ENCODE measurements at places on chromosomes 1 and 21.

DNA sequence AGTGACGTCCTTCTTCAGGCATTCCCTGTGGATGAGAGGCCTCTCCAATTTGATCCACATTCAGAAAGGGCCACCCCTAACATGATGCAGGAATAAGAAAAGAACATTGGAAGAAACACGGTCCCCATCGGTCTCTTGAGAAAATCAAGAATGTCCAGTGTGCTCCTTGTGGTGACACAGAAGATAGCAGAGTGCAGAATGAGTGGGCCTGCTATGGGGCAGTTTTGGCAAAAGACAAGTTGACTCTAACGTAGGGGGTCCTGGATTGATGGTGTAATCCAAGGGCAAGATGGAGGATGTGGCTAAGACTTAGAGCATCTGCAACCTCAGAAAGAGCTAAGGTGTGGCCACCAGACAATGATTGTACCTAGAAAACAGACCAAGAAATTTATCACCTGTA, 45.1 kb upstream of the COP1 start:
- no peak for DNase-seq

- DNase-seq = no peak
These were observed 714.1 kb upstream of the CHRM3 start for GRCh38 chr1:238672262-238672661.

GRCh38 chr1:160916666-160917065, 31.7 kb upstream of the ITLN1 start:
- DNase-seq = no peak

- no peak for DNase-seq
These were observed 363.8 kb upstream of the PKN2 start for GRCh38 chr1:88320291-88320690.

- DNase-seq = no peak
These were observed 40.3 kb downstream of the SPAG17 start for GRCh38 chr1:118144684-118145083.

GRCh38 chr1:224710196-224710595, 94.1 kb downstream of the CNIH3 start:
- no peak for DNase-seq

DNA sequence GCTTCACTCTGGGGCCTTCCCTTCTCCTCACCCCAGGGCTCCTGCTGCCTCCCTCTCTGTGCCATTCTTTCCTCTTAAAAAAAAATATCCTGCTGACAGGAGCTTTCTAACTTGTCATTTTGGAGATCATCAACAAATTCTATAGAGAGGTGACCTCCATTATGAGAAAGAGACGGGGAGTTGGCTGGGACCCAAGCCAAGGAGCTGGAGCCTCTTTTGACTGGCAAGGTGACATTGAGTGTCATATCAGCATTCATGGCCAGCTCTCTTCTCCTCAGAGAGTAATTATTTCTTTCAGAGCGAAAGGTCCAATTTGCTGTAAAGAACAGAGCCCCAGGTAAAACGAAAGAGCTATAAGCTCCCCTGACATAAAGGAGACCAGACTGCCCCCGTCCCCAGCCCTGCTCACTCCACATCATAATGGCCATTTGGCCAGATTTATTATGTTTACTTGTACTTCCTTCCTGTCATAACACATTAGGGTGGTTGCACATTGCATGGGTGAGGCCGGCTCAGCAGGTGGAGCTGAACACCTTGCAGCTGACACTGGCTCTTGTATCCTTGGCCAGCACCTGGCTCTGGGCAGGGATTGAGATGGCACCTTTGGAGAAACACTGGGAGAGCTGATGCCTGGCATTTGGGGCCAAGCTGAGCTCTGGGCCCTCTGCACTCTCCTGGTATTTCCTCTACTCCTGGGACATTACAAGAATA, 404.0 kb upstream of the VAMP3 start:
- no peak for DNase-seq

DNA sequence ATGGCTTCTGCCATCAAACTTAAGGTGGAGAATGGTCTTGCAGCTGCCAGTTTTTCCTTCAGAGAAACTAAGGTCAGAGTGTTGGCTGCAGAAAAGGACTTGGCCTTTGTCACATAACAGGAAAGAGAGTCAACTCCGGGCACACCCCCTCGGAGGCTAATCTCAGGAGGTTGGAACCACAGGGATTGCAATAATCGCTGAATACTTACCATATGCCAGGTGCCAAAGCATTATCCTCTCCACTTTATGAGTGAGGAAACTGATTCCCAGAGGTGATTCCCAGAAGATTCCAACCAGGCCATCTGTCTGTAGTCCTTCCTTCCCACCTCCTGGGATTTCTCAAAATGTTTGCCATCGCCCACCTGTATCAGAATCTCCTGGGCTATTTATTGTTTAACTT, 54.0 kb downstream of the LACTBL1 start:
- DNase-seq = no peak

DNA sequence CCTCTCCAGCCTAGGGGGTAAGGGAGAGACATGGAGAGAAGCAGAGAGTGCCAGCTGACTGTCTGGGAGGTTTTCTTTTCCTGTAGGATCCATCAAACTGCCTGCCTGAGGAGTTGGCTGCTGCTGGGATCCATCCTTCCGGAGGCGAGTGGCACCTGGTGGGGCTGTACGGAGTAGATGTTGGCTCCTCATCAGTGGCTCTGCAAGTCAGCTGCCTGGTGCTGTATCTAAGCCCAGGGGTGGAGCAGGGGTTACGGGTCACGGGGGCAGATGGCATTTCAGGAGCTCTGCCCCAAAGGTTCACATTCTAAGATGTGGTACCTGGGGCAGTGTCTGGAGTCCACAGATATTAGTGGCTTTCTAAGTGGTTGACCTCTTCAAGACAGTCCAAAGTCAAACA, 128.0 kb downstream of the ACTL8 start:
- no peak for DNase-seq

- DNase-seq = no peak
These were observed 25.6 kb downstream of the SLX9 start for GRCh38 chr21:44965251-44966022.

- no peak for DNase-seq
These were observed 61.1 kb downstream of the SDC3 start for GRCh38 chr1:30847358-30847972.

DNA sequence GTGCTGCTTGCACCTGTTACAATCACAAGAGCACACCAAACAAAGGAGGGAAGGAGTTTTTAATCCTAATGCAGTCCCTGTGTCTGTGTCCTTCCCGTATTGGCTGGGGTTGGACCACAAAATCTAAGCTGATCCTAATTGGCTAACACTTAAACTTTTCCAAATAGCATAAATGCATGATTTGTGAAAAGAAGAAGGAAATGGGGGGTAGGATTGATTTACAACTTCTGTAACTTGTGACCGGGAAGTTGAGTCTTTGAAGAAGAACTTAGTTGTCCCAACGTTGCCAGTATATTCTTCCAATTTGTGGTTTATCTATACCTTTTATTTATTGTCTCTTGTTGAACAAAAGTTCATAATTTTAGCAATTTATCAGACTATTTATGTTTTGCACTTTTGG, 11.8 kb upstream of the IPP start:
- DNase-seq = no peak

DNA sequence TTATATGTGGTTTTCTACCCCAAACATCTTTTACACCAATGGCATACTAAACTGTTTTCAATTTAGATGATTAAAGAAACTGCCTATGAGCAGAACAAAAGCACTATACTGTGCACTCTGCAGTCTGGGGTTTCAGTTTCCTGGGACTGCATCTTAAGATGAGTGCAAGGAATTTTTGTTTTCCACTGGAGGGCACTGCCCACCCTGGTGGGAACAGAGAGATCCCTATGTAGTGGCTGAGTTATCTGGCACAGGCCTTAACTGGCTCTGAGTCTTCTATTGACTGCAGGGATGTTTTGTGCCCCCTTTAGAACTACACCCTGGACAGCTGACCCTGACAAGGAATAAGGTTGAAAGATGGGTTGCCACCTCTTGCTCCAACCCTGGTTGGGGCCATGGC, 12.0 kb downstream of the PROK1 start:
- DNase-seq = no peak

GRCh38 chr1:63322944-63323864, 837 bp downstream of the FOXD3 start:
- no peak for DNase-seq

DNA sequence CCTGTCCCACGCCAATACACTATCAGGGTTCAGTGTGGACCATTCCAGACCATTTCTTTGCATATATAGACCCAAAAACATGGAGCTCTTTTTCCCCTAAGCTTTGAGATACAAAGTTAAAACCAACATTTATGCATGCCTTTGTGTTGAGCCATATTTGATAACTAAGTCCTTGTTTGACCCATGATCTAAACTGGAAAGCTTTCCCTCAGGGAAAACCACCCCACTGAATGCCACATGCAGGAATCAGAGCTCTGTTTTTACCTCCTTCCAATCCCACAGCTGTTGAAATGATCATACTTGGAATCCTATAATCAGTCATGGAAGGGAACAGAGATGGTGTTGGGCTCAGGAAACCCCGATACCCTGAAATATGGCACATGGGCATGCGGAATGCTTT, 14.8 kb upstream of the SLC45A1 start:
- no peak for DNase-seq

DNA sequence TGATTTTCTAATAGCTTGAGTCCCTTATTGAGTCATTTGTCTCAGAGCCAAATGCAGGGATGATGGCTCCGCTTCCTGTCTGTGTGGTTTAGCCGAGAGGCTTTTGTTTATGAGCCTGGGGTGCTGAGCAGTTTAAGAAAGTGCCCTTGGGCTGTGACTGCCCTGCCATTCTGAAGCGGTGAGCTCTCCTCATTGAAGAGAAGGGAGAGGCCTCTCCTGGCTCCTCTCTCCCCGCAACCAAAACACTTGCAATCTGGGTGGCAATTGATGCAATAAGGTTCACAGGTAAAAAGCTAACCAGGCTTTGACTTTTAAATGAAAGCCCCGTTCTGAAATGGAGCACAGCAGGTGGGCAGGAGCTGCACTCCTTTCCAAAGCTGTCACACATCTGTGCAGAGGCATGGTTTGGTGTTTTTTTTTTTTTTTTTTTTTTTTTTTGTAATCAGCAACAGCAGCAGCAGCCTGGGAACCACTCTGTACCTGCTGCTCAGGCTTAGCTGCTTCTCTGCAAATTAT, 403.7 kb downstream of the SIPA1L2 start:
- DNase-seq = no peak

- no peak for DNase-seq
These were observed 61.3 kb downstream of the KCNAB2 start for GRCh38 chr1:6106977-6107376.

DNA sequence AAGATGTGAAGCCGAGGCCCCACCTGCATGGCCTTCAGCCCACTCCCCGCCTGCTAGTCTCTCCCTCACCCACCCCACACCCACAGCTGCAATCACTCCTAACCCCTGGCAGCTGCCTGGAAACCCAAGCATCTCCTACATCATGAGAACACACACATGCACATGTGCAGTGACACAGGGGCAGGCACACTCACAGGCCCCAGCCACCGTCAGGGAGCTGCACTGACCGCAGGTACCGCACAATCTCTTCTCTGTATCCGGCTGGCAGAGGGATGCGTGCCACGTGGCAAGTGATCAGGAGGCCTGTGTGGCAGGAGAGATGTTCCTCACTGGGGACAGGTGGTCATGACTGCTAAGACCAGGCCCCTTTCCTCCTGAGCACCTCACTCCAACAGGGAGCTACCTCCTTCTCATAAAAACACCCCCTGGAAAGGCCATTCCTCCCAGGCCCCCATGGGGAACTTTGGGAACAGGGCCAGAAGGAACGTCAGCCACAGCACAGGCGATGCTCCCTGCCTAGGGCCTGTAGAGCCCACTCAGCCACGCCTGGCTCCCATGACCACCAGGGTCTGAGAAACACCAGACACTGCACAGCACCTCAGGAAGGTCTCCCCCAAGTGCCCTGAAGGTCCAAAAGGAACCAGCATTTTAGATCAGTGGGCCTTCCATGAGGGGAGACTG, 6.0 kb downstream of the LSS start:
- no peak for DNase-seq

DNA sequence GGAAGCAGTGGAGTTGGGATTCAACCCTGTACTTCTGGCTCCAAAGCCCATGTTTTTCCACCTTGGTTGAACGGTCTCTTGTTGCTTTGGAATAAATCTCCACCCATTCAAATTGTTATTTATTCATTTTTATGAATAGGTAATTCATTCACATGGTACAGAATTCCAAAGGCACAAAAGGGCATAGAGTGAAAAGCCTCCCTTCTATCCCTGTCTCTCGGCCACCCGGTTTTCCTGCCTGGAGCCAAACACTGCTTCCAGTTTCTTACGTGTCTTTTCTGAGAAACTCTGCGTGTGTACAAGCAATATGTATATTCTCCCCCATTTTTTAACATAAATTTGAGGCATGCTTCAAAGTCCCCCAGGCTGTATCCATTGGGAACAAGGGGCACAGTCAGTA, 3.9 kb downstream of the EXTL1 start:
- no peak for DNase-seq

- no peak for DNase-seq
These were observed 1.1 kb downstream of the MIA3 start for GRCh38 chr1:222618880-222619596.

GRCh38 chr1:217627431-217627830, 3.5 kb downstream of the GPATCH2 start:
- no peak for DNase-seq

DNA sequence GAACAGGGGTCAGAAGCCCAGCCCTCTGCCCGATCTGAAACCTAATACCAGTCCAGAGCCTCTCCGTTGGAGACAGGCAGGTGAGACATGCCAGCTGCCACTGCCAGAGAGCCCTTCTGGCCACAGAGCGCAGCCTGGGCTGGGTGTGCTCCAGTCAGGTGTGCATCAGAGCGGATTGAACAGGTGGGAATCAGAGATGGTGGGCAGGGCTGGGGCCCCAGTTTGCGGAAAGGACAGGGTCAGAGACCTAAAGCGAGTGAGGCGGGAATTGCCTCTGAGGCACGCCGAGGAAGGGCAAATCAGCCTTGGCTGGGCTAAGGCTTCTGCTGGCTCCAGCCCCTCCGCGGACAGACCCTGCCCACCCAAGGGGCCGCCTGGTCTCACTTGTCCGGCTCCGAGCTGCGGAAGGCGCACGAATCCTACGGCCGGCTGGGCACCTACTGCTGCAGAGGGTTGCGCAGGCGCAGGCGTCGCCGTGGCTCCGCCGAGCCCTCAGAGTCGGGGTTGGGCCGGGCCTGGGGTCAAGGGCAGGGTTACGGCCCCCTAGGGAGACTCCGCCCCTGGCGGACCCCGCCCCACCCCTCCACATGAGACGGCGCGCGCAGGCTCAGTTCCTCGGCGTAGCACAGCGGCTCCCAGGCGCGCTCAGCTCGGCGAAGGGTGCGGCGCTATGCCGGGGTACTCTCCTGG, 10.3 kb downstream of the CPLANE2 start:
- DNase-seq = no peak

- no peak for DNase-seq
These were observed 34.6 kb upstream of the RRP15 start for GRCh38 chr1:218250492-218250891.
